ENCODE measurements at places on chromosomes 16 and 17. TPM values are rescaled to one million over a fixed set of nuclear protein-coding genes. Genes with fewer than 3 reads are reported as not detected.

The C17orf50 gene
- not detected for total RNA-seq

DNA sequence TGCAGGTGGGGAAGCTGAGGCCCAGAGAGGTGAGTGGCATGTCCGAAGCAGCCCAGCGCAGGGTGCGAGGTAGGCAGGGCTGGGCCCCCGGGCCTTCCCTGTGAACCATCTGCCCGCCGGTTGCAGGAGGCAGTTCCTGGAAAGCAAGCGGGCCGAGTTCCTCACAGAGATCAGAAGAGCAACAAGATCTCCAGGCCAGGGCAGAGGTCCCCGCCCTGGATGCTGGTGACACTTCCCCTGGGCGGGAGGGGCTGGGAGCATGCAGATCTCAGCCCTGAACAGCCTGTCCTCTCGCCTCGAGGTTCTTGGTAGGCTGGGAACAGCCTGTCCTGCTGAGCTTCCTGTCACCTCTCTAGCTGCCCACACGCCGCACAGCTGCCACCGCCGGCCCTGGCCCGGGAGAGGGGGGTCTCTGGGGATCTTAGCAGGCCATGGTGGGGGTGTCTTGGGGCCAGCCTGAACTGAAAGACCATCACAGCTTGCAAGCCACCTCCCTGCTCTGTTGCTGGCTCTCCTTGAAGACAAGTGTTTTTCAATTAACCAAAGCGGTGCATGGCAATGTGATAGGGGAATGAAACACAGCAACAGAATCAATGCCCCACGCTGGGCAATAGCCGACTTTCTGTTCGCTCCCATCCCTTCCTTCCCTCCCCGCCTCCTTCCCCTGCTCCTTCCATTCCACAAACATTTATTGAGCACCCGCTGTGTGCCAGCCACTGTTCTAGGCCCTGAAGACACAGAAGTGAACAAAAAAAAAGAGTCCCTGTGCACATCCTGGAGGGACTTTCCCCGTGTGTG, 31.7 kb downstream of the SOCS1 start:
- no peaks in the 10 kb centered on the region for H3K36me3 ChIP-seq
- H3K4me1 ChIP-seq = peaks cover 20% of the 10 kb centered on the region
- no peaks in the 10 kb centered on the region for H3K27me3 ChIP-seq
- DNase-seq = peak; percentile 13

DNA sequence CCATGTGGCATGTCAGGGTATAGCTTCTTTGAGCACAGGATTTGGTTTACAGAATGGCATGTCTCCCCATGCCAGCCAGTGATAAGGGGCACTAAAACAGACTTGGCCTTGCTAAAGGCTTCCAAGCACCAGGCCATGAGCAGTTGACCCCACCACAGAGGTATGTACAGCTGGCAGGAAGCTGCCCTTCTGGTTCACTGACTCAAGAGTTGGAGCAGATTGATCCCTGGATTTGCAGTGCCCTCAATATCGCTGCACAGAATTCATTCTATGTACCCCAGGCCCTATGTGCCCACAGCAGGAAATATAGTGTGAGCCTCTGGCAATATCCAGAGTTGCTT, 24.3 kb downstream of the HLF start:
- H3K4me1 ChIP-seq = peaks cover 55% of the 10 kb centered on the region
- no peaks in the 10 kb centered on the region for H3K36me3 ChIP-seq
- DNase-seq = no peak
- no peak overlapping the region for H3K4me3 ChIP-seq
- no peak overlapping the region for H3K27ac ChIP-seq
- no peaks in the 10 kb centered on the region for H3K27me3 ChIP-seq

The MYH8 gene
- total RNA-seq = not detected

The CDC6 gene
- 6.8 TPM for total RNA-seq

GRCh38 chr16:35325936-35326335, 1866.5 kb downstream of the TP53TG3F start:
- no peak overlapping the region for H3K27ac ChIP-seq
- no peaks in the 10 kb centered on the region for H3K36me3 ChIP-seq
- DNase-seq = no peak
- no peaks in the 10 kb centered on the region for H3K4me1 ChIP-seq
- no peak overlapping the region for H3K4me3 ChIP-seq

The MCRIP1 gene
- total RNA-seq = 116 TPM

GRCh38 chr17:66508896-66509844, 206.8 kb downstream of the PRKCA start:
- H3K4me1 ChIP-seq = peaks cover 3% of the 10 kb centered on the region
- no peaks in the 10 kb centered on the region for H3K36me3 ChIP-seq
- H3K27ac ChIP-seq = no peak overlapping the region
- DNase-seq = no peak
- H3K27me3 ChIP-seq = no peaks in the 10 kb centered on the region

DNA sequence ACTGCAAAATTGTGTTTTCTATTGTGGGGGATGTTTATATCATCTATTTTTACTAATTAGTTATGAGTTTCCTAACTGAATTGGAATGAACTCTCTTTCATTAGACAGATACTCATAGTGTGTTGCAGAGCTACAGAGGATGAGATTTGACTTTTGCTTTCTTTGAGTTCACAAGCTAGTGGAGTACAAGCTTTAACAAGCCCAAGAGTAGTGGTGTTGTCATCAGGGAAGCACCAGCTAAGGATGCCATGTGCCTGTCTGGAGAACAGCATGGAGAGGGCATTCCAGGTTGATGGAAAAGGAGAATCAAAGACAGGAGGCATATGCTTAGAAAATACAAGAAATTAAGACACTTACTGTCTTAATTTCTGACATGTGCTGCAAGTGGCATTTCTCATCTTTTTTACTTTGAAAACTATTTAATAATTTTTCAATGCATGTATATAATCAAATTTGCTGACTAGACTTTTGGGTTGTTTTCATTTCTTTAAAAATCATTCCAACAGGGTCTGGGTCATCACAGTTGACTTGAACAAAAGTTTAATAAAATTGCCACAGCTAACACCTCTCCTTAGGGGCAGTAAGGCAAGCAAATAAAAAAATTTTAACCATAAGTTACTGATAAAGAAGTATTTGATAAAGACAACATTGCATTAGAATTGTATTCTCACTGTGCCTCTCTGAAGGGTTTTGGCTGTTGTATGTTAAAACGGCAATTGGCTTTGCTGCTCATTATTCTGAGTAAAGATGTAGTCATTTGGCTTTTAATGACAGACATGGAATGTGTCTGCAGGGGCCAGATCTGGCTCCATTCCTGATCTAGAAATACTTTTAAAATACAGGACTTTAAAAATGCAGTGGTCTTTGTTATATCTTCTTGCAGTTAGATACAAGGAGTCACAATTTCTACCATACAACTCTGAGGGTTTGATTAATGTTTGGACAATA, 323.7 kb upstream of the CDH11 start:
- DNase-seq = no peak
- no peak overlapping the region for H3K4me3 ChIP-seq
- no peaks in the 10 kb centered on the region for H3K36me3 ChIP-seq
- no peak overlapping the region for H3K27ac ChIP-seq

GRCh38 chr17:67435122-67435521, 58.0 kb downstream of the PITPNC1 start:
- no peaks in the 10 kb centered on the region for H3K36me3 ChIP-seq
- H3K27me3 ChIP-seq = no peaks in the 10 kb centered on the region
- no peak overlapping the region for H3K4me3 ChIP-seq

The CAVIN1 gene
- total RNA-seq = 579 TPM

GRCh38 chr16:24925163-24925562, 79.4 kb downstream of the SLC5A11 start:
- peaks cover 37% of the 10 kb centered on the region for H3K36me3 ChIP-seq
- no peaks in the 10 kb centered on the region for H3K4me1 ChIP-seq
- DNase-seq = no peak

GRCh38 chr17:5667871-5668270, 83.6 kb upstream of the NLRP1 start:
- H3K27ac ChIP-seq = no peak overlapping the region
- no peaks in the 10 kb centered on the region for H3K27me3 ChIP-seq
- H3K36me3 ChIP-seq = no peaks in the 10 kb centered on the region

GRCh38 chr17:73210002-73210678, 17.3 kb downstream of the COG1 start:
- no peak for DNase-seq
- no peak overlapping the region for H3K4me3 ChIP-seq
- peaks cover 31% of the 10 kb centered on the region for H3K36me3 ChIP-seq
- H3K27ac ChIP-seq = no peak overlapping the region
- no peaks in the 10 kb centered on the region for H3K27me3 ChIP-seq

DNA sequence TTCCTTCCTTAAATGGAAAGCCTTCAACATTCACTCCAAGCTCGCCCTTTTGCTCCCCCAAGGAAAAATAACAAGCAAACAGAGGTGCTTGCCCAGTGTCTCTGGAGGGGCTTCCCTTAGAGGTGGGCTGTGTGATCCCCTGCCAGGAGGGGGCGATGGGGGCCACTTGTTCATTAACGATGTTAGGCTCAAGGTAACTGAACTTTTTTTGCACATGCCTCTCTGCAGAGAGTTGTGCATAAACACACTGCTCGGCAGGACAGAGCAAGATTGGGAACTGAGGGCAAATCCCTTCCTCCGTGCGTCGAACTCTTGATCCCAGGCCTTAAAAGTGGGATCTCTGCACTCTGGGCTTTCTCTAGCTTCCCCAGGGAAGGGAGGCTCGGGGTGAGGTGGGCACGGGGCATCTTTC, 15.5 kb upstream of the NAGLU start:
- no peak for DNase-seq
- H3K27ac ChIP-seq = peak overlapping the region; percentile 96
- H3K4me3 ChIP-seq = peak overlapping the region; percentile 50
- H3K36me3 ChIP-seq = no peaks in the 10 kb centered on the region
- H3K4me1 ChIP-seq = peaks cover 99% of the 10 kb centered on the region

DNA sequence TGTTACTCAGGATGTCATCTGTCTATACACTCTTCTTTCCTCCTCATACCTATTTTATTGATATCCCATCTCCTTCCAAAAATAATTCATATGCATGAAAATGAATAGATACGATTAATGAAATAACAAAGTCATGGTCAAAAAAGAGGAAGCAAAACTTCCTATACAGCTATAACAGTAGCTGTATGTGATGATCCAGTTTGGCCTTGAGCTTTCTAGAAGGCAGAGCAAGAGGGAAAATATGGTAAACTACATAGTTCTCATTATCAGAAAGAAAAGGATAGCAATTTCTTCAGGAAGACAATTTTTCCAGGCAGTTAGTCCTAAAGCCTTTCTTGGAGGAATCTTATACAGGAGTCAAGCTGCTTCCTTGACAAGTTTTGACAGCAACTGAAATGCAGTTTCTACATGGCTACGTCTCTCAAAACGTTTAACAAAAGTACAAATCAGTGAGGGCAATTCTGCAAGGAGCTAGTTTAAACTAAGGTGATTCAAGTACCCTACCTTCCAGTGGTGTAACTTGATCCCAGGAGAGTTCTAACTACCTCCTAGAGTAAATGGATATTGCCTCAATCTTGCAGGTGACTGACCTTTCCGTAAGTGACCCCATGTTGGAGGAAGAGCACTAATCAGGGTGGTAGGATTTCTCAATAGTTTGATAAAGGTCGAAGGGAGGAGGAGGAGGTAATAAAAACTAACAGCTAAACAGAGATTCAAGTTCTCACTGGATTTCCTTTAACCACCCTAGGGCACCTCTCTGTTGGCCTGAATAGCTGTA, 1.0 kb downstream of the SPAG5 start:
- H3K4me3 ChIP-seq = no peak overlapping the region
- H3K4me1 ChIP-seq = peaks cover 5% of the 10 kb centered on the region
- H3K27ac ChIP-seq = no peak overlapping the region

GRCh38 chr17:32958418-32958817, 30.5 kb downstream of the TMEM98 start:
- DNase-seq = no peak
- H3K36me3 ChIP-seq = no peaks in the 10 kb centered on the region
- no peaks in the 10 kb centered on the region for H3K4me1 ChIP-seq
- no peak overlapping the region for H3K27ac ChIP-seq

GRCh38 chr16:55059146-55059545, 128.5 kb downstream of the IRX5 start:
- no peak for DNase-seq
- no peak overlapping the region for H3K27ac ChIP-seq
- no peak overlapping the region for H3K4me3 ChIP-seq

DNA sequence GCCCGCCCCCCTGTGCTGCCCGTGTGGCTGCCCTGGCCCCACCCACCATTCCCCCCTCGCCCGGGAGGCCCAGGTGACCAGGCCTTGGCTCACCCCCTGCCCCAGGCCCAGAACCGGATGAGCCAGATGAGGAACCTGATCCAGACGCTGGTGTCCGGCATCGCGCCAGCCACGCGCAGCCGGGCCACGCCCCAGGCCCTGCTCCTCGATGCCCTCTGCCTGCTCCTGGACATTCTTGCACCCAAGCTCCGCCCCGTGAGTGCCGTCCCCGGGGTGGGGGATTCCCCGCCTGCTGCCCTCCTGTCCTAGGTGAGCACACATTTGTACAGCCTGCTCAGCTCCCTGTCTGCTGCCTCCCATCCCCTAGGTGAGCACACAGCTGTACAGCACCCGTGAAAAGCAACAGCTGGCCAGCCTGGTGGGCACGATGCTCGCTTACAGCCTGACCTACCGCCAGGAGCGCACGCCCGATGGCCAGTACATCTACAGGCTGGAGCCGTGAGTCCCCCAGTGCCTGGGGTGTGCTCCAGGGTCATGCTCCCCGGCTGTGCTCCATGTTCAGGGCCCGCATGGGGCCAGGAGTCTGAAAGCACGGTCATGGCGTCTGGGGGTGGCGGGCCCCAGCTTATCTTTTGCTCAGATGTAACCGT, 4.8 kb downstream of the GNG13 start:
- no peak overlapping the region for H3K4me3 ChIP-seq
- H3K36me3 ChIP-seq = no peaks in the 10 kb centered on the region
- no peaks in the 10 kb centered on the region for H3K27me3 ChIP-seq
- no peaks in the 10 kb centered on the region for H3K4me1 ChIP-seq
- no peak for DNase-seq

DNA sequence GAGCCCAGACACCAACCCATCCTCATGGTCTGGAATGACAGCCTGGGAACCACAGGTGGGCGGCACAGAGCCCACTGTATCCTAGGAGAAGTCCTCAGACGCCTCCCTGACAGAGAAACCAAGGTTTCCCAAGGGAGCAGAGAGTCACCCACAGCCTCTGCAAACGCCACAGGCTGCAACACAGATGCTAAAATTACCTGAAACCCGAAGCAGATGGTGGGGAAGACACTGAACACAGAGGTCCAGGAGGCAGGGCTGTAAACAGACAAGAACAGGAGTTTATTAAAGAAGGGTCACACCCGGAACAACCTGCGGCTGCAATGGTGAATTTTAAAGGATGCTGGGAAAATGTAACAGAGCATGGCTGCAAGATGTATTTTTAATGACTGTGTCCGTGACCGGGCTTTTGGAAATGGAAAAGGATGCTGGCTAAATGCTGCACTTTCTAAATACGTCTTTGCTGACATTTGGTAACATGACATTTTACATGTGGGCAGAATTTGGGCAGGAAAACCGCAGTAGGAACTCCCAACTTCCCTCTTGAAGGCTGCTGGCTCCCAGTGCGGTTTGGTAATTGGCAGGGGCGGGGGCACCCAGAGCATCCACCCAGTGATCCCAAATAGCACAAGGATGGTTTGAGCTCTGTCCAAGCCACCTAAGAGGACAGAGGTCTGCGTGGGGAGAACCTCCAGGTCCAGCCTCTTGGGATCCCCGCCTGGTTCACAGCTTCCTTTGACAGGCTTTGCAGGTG, 13.1 kb downstream of the SLC38A8 start:
- H3K27ac ChIP-seq = no peak overlapping the region
- no peaks in the 10 kb centered on the region for H3K36me3 ChIP-seq
- H3K27me3 ChIP-seq = no peaks in the 10 kb centered on the region
- H3K4me3 ChIP-seq = no peak overlapping the region
- no peaks in the 10 kb centered on the region for H3K4me1 ChIP-seq
- no peak for DNase-seq

GRCh38 chr17:66260275-66260674, 31.1 kb upstream of the APOH start:
- no peak overlapping the region for H3K4me3 ChIP-seq
- no peak overlapping the region for H3K27ac ChIP-seq
- H3K36me3 ChIP-seq = no peaks in the 10 kb centered on the region
- H3K27me3 ChIP-seq = no peaks in the 10 kb centered on the region
- no peak for DNase-seq
- H3K4me1 ChIP-seq = no peaks in the 10 kb centered on the region

The FASN gene
- total RNA-seq = 50.9 TPM

The TADA2A gene
- total RNA-seq = 14.7 TPM

The HSD11B2 gene
- not detected for total RNA-seq
